ENCODE measurements at places on chromosomes 6 and 20.

- no peak for DNase-seq
Measured at GRCh38 chr20:11979306-11979990, 61.8 kb downstream of the BTBD3 start.

DNA sequence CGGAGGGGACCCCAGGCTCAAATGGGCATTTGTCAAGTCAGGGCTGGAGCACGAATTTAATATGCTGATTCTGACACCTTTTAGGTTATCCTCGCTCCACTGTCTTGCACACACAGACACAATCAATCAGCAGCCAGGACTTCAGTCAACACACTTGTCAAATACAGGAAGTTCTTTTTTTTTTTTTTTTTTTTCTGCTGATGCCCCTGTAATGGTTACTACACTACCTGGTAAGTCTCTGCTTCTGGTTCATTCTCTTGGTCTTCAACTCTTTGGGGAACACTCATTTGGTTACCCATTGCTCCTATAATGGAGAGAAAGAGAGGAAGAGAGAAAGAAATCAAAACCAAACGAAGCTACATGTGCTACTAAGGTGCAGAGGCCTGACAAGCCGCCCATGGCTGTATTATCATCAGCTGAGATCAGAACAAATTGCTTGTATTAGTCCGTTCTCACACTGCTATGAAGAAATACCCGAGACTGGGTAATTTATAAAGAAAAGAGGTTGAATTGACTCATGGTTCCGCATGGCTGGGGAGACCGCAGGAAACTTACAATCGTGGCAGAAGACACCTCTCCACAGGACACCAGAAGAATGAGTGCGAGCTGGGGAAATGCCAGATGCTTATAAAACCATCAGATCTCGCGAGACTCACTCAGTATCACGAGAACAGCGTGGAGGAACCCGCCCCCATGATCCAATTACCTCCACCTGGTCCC is 11.8 kb downstream of the BCAS1 start:
- no peak for DNase-seq

GRCh38 chr6:127832381-127832780 is 68.5 kb downstream of the THEMIS start:
- DNase-seq = no peak

GRCh38 chr20:50099113-50099512 is 13.8 kb downstream of the UBE2V1 start:
- DNase-seq = no peak

DNA sequence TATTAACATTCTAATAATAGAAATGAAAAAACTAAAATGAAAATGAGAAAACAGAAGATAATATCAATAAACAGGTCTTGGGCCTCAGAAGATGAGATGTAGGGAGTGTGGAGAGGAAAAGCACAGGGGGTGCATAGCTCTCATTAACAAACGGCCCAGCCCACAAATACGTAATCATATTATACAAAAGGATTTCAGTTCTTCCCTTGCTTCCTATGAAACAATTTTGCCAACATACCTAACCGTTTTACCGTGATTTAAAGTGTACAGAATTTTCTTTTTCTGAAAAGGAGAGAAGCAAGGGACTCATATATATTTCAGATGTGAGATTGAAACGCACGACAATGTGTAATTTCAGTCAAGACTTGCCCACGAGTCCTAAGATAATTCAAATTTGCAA is 136.0 kb downstream of the HFE start:
- peak; percentile 39 for DNase-seq
